A375 (cell line): ENCODE measurements at places on chromosomes 13 and 19. TPM values are rescaled to one million over a fixed set of nuclear protein-coding genes. Genes with fewer than 3 reads are reported as not detected.

TEAD2 gene
- 14.5 and 14.9 TPM in 2 replicates for total RNA-seq

TMEM143 gene
- 4.2 and 9.2 TPM in 2 replicates for total RNA-seq

SPACA4 gene
- total RNA-seq: not detected in 2 replicates

GDF15 gene
- 32.1 and 48.4 TPM in 2 replicates for total RNA-seq

NLRP9 gene
- total RNA-seq: not detected in 2 replicates

LIM2 gene
- total RNA-seq: not detected in 2 replicates

CLIP3 gene
- total RNA-seq: 4.0 and 5.8 TPM in 2 replicates

MBD3L2 gene
- total RNA-seq: not detected in 2 replicates

AKAP8 gene
- total RNA-seq: 41.6 and 44.8 TPM in 2 replicates

ELAVL3 gene
- total RNA-seq: 0.40 TPM in 1 of 2 replicates, not detected in the other

JUND gene
- total RNA-seq: 238 and 267 TPM in 2 replicates

PODNL1 gene
- total RNA-seq: 0.24 TPM in 1 of 2 replicates, not detected in the other

N4BP2L1 gene
- total RNA-seq: 1.6 and 2.8 TPM in 2 replicates

CYP4F8 gene
- total RNA-seq: not detected in 2 replicates

ZNF738 gene
- total RNA-seq: 21.9 and 29.4 TPM in 2 replicates

NPAS1 gene
- total RNA-seq: 2.7 and 2.9 TPM in 2 replicates

LENG8 gene
- 45.7 and 64.1 TPM in 2 replicates for total RNA-seq

ATP12A gene
- total RNA-seq: not detected in 2 replicates

KLK5 gene
- not detected in 2 replicates for total RNA-seq

NXNL1 gene
- not detected in 2 replicates for total RNA-seq

RXFP2 gene
- 0.11 and 0.29 TPM in 2 replicates for total RNA-seq

PLPPR3 gene
- 0.03 TPM in 1 of 2 replicates, not detected in the other for total RNA-seq

KLK6 gene
- 0.94 and 1.6 TPM in 2 replicates for total RNA-seq

KLK3 gene
- not detected in 2 replicates for total RNA-seq

MCEMP1 gene
- 0.27 TPM in 1 of 2 replicates, not detected in the other for total RNA-seq

LILRA5 gene
- total RNA-seq: not detected in 2 replicates

NEK5 gene
- total RNA-seq: 0.16 TPM in 1 of 2 replicates, not detected in the other

RFXANK gene
- 125 and 148 TPM in 2 replicates for total RNA-seq

ZNF229 gene
- total RNA-seq: 8.7 and 9.8 TPM in 2 replicates

KCNN4 gene
- total RNA-seq: 150 and 157 TPM in 2 replicates

STOML3 gene
- 0.11 and 0.13 TPM in 2 replicates for total RNA-seq

GPR12 gene
- total RNA-seq: not detected in 2 replicates

CLDN10 gene
- not detected in 2 replicates for total RNA-seq

MAP3K10 gene
- 15.7 and 19.6 TPM in 2 replicates for total RNA-seq

TRPC4 gene
- 4.0 and 6.5 TPM in 2 replicates for total RNA-seq

IQCN gene
- total RNA-seq: 0.34 and 0.94 TPM in 2 replicates

CGB7 gene
- not detected in 2 replicates for total RNA-seq

OR7C1 gene
- 0.30 TPM in 1 of 2 replicates, not detected in the other for total RNA-seq

GNA15 gene
- not detected in 2 replicates for total RNA-seq

KLK2 gene
- 0.50 and 1.5 TPM in 2 replicates for total RNA-seq

CYP2A7 gene
- total RNA-seq: not detected in 2 replicates

RFX1 gene
- total RNA-seq: 7.1 and 9.0 TPM in 2 replicates
